ENCODE measurements at places on chromosomes 2 and 18.

GRCh38 chr2:221420245-221420644 lies 151.9 kb downstream of the EPHA4 start:
- peak; percentile 49 for DNase-seq

GRCh38 chr2:105734762-105735538 lies 9.8 kb upstream of the NCK2 start:
- DNase-seq = no peak

DNA sequence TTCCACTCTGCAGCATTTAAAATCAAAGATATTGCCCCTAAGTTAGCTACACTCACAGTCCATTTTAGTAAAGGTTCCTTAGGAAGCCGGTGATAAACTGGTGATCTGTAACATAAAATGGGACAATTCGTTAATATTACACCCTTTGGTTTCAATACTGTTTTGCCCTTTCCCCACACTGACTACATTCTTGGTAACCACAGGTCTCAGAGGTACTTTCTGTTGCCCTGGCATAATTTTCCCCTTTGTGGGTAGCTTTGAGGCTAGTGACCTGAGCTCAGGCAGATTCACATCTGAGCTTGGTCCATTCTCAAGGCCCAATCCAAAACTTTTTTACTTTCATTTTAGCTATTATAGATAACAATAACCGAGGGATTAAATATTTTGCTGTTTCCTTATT lies 32.9 kb upstream of the CSRNP3 start:
- DNase-seq = no peak

DNA sequence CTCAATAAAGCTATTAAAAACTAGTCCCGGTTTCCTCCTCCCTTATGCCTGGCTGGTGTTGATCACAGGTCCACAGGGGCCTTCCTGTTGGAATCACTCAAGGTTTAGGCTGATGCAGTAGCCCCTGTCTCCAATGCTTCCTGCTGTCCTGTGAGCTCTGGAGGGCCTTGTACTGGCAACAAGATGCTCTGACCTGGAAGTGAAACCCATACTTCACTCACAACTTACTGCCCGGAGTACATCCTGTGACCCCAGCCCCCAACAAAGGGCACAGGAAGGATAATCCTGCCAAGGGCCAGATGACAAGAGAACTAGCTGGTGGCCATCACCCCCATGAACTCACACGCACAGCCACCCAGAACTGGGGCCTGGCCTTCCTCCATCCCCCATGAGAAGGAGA lies 50.3 kb downstream of the ZBTB7C start:
- DNase-seq = no peak

DNA sequence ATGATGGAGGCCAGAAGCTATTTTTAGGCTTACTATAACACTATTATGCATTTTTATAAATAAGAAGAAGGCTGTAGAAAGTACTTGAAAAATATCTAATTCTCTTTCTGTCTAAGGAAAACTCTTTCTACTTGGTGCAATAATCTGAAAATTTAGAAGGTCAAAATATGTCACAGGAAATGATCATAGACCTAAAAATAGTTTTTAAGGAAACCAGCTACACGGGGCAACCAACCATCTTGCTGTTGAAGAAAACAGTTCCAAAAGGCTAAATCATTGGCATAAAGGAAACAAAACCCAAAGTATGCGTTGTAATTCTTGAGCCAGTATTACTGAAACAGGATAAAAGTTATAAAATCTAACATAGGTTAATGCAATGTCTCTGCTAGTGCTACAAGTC lies 40.2 kb downstream of the SOCS6 start:
- DNase-seq = no peak

DNA sequence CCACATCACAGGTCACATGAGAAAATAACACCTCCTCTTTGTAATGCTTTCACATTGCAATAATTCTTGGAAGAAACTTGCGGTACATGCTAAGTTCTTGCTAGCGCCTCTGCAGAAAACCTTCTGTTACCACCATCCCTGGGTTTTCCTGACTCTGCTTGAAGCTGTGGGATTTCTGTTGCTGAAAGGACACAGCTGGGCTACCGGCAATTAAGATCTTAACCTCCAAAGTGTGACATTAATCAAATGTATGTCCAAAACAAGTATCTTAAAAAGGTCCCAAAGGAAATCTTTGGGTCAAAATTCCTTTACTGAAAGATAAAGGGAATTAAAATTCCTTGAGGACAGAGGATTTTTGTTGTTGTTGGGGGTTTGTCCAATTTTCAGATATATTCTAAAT lies 7.5 kb downstream of the CCBE1 start:
- DNase-seq = no peak

DNA sequence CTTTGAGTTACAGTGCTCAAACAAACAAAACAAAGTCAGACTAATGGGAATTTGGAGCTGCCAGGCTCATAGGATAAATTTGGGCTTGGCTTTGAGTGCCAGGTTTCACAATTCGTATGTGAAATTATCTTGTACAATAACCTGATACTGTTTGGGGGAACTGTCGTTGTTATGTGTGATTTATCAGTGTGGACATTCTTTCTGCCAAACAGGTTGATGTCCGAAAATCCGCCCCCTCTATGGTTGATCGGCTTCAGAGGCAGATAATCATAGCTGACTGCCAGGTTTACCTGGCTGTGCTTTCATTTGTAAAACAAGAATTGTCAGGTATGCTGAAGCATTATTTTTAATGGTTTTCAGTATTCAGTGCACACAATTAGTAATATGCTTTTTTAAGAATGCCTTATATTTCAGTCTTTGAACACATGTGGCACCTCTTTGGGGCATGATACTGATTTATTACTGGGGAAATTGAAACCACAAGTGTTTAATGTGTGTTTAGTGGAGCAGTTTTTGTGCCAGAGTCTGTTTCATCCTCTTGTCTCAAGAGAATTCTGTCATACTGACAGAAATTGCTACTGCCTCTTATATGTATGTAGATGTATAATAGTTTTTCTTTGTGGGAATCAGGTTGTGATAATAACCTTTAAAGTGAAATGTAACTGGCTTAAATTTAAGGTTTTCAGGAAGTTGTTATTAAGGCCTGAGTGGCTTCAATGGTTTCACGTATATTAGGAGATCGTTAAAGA lies 54.6 kb downstream of the TTC39C start:
- no peak for DNase-seq

DNA sequence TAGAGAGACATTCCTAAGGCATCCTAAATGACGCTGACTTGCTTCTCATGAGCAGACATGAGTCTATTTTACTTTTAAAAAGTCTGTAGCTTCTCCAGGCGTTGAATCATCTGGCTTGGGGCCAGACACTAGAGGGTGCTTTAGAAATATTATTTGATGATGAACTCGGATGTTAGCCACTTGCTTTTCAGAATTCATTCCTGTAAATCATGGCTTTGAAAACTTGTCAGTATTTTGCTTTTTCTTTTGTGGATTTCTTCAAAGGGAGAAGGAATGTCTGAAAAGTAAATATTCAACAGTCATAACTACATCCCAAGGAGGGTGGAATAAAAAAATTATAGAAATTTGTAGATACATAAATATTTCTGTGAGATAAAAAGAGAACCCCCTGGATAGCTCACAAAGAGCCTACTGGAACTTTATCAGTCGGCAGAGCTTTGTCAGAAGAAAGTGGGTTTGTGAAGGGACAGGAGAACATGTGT lies 370.8 kb downstream of the OSR1 start:
- DNase-seq = no peak

GRCh38 chr2:195559431-195559914 lies 97.6 kb upstream of the SLC39A10 start:
- peak; percentile 94 for DNase-seq

DNA sequence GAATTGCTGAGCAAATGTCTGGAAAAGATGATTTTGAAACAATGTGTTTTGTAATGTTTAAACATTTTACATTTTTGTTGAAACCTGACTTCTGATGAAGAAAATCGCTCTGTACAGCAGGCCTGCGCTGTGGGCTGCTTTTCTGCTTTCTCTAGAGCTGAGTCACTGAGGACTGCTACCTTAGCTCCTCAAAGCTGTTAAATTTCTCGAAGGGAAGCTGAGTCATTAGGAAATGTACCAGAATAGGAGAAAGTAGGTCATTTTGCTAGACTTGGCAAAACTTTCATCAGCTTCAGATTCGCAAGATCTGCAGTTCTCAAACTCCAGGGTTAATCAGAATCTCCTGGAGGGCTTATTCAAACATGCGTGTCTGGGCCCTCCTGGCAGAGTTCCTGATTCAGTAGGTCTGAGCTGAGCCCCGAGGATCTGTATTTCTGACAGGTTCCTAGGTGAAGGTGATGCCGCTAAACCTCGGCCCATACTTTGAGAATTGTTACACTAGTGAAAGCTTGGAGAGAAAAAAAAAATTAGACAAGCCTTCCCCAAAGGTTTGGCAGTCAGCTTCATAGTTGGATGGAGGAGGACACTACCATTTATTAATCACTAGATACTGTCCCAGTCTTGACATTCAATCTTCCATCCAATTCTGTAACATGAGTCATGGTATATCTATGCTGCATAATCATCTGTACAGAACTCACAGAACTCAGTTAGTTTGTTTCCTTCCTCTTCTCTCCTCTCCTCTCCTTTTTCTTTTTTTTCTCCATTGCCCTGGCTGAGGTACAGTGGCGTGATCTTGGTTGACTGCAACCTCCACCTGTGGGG lies 297.6 kb downstream of the PARD3B start:
- DNase-seq = no peak

DNA sequence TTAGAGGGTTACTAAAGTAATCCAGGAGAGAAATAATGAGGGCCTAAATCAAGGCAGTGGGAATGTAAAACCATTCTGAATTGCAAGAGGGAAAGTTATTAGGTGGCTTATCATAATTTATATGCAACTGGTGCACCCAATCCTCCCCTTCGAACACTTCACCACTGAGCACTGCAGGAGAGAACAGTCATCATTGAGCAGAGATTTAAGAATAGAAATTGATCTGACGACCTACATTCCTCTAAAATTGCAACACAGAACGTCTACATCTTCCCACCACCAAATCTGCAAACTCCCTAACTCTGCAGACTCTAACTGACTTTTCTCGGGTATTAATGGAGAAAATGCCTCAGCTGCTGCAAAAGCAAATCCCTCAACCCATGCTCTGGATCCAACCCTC lies 138.5 kb upstream of the CDH20 start:
- no peak for DNase-seq

GRCh38 chr2:231356466-231356844 lies 39.1 kb upstream of the B3GNT7 start:
- no peak for DNase-seq

DNA sequence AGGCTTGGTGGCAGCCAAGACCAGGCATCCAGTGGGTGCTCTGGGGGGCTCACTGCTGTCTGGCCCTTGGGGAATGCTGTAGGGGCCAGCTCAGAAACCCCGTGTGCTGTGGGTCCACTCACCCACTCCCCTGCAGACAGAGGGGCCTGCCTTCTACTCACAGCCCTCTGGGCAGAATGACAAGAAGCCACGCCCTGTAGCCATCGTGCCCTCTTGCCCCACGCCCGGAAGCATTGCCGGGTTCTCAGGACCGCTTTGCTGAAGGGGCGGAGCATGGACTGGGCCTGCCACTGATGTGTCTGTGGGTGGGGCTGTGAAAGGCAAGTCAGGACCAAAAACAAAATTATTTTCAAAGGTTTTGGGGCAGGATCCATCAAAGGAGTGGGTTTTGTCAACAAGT lies 27.8 kb downstream of the GLI2 start:
- no peak for DNase-seq

DNA sequence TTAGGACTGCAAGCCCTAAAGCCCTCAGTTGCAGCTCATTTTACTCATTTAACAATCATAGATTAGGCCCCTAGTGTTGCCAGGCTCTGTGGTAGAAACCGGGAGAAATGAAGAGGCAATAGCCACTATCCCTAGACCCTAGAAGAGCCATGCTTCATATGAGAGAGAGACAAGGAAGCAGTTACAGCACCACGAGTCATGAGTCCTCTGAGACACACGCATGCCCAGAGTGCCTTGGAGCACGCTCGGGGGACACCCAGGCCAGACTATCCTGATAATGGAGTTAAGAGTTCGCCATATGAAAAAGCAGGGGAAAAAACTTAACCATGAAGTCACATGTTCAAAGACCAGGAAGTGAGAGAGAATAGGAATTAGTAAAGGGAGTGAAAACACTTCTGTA lies 321.5 kb upstream of the PKDCC start:
- no peak for DNase-seq

DNA sequence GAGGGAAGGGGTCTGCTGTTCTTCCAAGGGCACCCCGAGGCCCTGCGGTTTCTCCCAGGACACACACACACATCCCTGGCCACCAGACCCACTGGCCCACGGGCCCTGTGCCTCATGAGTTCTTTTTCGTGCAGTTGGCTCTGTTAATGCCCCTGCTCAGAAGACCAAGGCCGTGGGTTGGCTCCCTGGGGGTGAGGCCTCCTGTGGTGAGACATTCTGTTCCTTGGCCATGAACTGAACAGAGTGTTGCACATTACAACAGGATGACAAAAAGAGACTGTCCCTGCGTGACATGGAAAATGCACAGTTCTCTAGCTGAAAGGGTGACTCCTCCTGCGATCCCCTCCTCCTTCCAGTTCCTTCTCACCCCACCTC lies 30.7 kb downstream of the SH2D6 start:
- DNase-seq = no peak

DNA sequence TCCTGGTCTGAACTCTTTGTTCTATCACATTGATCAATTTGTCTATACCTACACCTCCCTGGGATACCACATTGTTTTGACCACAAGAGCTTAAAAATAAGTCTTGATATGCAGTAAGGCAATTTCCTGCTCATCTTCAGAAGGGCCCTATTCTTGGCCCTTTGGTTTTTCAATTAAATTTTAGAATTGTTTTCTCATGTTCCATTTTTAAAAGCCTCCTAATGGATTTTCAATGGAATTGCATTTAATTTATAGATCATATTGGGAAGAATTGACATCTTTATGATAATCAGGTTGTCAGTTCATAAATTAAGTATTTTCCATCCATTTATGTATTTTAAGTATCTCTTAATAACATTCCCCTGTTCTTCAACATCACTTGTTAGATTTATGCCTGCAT lies 47.6 kb upstream of the EPAS1 start:
- DNase-seq = no peak

DNA sequence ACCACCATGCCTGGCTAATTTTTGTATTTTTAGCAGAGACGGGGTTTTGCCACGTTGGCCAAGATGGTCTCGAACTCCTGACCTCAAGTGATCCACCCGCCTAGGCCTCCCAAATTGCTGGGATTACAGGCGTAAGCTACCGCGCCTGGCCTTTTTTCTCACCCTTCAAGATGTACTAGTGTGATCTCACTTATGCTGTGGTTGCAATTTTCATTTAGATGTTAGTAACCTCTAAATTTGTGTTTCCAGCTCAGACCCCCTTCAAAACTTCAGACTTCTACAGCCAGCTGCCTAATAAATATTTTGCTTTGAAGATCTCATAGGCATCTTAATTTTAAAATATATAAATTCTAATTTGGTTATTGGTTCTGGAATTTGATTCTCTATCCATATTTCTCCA lies 8.0 kb downstream of the SLC38A11 start:
- no peak for DNase-seq

All from activated CD4-positive, alpha-beta T cell treated with anti-CD3 and anti-CD28 coated beads, Interleukin-2, amount 10 ng/mL, durations not matched to agents 7 days and 5 days (primary cell).